ENCODE measurements at places on chromosomes 6 and 20.

DNA sequence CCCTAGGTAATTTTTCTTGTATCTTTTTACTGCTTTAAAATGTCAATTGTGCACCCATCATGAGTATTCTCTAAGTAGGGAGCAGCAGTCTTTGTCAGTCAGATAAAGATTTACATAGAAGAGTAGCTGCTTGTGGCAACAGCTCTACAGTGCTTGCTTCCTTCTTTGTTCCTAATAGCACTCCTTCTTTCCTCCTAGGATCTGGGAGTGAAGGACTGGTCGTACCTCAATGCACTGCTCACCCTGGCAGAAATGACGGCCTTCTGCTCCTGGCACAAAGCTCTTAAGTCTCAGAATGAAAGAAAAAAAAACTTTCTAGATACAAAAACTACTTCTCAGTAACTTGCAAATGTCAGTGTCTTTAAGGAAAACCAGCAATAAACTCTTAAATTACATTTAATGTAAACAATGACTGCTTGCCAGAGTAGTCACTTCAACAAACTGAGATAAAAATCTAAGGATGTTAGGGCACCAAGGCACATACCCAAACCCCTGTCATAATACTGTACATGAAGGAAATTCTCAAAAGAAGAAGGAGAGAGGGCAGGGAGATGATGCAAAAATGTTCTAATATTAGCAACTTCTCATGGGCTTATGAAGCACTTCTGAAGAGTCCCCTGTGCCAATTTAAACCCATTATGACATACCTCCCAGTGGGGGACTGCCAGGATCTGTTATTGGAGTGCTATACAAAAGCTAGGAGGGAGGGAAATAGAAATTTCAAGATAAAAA lies 34.0 kb downstream of the NCOA6 start:
- no peak for DNase-seq

- DNase-seq: no peak
Observed at GRCh38 chr6:125611573-125612344, 137.7 kb upstream of the HEY2 start.

GRCh38 chr20:31981784-31982183 lies 13.8 kb downstream of the XKR7 start:
- DNase-seq: no peak

- DNase-seq: no peak
Observed at GRCh38 chr6:77123527-77123926, 339.8 kb downstream of the HTR1B start.
